ENCODE measurements at places on chromosomes 3 and 15.

GRCh38 chr3:52232279-52233107 lies 6.5 kb downstream of the TWF2 start:
- no peak for DNase-seq

DNA sequence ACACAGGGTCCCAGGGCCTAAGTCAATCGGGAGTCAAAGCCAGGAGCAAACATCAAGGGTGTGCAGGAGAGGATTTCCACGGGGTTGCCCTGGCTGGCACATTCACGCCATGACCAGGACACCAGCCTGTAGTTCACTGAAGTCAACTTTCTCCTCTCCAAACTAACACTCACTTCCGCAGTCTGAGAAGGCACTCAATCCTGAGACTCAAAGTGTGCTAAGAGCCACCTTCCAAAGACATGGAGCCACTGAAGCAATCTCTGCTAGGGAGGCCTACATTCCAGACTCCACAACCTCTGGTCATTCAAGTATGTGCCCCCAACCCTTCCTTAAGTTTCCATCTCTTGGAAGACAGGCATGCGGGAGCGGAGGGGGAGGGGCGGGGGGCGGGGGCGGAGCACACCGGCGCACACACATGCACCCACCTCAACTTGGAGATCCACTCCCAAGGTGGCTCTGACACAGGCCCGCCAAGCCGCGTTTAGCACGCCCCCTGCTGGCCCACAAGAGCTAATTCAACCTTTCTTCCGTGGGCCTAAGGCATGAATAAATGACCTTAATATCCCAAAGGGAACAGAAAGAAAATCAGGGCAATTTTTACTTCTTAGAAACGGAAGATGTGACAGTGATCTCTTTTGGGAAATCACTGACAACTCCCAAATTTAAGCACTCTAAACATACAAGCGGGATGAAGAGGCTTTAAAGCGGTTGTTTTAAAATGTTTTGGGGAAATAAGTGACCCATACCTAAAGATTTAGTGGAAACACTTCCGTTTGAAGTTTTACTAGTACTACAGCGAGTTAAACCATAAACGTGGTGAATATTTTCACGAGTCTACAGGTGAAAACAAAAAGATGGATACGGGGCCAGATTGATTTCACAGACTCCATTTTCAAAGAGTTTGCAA lies 162.5 kb upstream of the CHRNA7 start:
- DNase-seq = peak; percentile 4

DNA sequence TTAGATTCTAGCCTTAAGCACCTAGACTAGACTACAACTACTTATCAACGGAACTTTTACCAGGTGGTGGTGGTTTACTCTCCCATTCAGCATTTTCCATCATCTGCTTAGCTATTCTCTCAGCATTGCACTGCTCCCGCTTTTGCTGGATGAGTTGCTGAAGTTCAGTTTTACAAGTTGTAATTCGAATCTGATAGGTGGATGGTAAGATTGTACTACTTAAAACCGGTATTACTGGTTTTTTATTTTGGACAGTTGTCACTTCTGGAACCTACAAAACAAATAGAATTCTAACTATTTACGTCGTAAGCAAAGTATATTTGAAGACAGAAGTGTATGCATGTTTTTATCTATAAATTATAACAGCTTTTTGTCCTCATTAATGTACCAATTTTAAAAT lies 41.1 kb downstream of the PIK3R4 start:
- DNase-seq = no peak

- DNase-seq = no peak
Measured at GRCh38 chr3:173770796-173771573, 373.4 kb downstream of the NLGN1 start.

DNA sequence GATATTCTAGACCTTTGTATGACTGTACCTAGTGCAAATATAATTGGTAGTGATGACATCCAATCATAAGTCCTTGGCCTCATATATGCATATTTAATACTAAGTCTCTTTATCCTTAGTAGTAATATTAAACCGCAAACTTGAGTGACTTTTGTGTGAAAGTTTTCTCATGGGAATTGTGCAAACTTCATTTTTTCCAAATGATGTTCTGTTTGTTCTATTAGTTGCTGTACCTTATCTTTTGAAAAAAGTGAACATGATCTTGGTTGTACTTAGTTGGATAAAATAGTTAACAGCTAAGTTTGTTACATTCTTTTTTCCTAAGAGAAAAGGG lies 43.2 kb downstream of the TMEM45A start:
- no peak for DNase-seq

GRCh38 chr15:93865586-93865985 lies 365.8 kb upstream of the MCTP2 start:
- DNase-seq = no peak

DNA sequence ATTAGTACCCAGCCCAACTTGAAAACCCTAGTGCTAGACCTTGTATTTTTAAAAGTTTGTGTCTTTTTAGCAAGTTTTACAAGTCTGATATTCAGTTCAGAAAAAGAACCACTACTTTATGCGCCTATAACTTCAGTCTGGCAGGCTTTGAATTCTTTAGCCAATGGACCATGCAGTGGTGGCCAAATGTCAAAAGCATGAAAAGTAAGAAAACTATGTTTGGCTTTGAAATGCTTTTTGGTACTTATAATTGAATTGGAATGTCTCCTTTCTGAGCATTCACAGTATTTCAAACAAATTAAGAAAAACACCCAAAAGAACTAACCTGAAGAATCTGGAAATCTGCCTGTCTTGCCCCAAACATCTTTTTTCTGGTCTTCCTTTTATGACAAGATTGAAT lies 12.8 kb downstream of the WDR48 start:
- DNase-seq = peak; percentile 10

DNA sequence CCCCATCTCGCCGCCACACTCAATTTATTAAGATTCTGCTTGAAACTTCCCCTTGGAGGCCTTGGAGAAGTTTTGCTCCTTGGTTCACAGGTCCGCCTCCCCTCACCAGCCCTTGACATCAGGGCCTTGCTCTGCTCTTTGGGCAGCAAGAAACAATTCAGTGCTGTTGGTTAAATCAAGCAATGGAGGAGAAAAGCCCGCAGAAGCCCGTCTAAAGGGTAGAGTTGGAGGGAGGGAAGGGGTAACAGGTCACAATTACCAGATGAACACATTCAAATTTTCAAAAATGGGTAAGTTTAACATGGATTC lies 429 bp downstream of the PARP9 start:
- DNase-seq = no peak

DNA sequence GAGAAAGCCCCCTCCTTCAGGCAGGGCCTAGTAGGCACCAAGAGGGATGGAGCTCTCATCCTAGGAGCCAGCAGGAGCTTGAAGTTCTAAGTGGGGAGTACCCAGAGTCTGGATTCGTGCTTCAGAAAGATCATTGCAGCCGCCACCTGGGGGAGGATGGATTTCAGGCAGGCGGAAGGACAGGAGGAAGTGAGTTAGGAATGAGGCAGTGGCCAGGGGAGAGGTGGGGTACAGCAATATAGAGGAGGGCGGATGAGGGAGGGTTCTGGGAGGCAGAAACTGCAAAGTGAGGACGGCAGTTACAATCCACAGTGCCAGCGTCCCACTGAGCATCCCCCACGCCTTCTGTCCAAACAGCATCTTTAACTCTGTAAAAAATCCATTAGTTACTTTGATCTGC lies 65.2 kb upstream of the LINGO1 start:
- DNase-seq = no peak

All from fibroblast of skin of left quadriceps (primary cell).